ENCODE measurements at places on chromosomes 5 and 9.
A peak's percentile ranks its signal among the peaks of the same experiment; 100 is the strongest.

- DNase-seq, result peak; percentile 25
Observed at GRCh38 chr9:118829334-118829733, 539.9 kb downstream of the BRINP1 start.

- DNase-seq, result no peak
Observed at GRCh38 chr5:2496126-2496525, 255.4 kb downstream of the IRX2 start.

DNA sequence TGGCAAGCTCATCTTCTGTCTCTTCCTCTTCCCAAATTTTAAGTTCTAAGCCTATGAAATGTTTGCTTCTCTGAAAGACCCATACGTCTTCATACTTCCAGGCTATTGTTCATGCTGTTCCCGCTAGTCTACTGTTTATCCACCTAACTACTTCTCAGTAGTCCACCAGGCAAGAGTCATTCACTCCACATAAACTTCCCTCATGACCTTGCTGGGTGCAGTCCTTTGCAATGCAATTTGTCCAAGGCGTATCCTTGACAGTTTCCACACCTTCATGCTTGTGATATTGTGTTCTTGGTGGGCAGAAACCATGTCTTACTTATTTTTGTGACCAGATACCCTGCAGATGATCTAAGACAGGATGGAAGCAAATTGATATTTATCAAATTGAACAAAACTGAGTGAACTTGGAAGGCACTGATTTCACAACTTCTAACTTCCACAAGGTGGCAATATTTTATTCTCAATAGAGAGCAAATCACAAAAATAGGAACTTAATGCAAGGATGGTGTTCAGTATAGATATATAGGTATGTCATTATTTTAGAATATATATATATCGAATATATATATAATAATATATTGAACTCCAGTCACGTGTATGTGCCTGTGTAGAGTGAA, 30.3 kb downstream of the TYRP1 start:
- DNase-seq, result peak; percentile 28

DNA sequence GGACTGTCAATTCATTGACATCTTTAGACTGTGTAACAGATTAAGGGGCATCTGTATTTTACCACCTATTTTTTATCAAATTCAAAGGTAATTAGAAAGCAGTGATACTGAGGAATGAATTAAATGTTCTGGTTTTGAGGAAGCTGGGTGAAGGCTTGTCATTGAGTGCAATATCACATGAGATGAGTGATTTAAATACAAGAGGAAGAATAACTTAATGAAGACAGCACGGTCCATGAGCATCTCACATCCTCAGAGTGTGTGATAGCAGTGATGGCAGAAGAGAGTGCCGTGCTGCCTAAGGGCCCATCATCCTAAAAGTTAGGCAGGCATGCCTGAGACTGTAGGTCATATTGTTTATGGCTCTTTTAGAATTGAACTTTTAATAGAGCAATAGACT, 263.3 kb downstream of the MAST4 start:
- no peak for DNase-seq

DNA sequence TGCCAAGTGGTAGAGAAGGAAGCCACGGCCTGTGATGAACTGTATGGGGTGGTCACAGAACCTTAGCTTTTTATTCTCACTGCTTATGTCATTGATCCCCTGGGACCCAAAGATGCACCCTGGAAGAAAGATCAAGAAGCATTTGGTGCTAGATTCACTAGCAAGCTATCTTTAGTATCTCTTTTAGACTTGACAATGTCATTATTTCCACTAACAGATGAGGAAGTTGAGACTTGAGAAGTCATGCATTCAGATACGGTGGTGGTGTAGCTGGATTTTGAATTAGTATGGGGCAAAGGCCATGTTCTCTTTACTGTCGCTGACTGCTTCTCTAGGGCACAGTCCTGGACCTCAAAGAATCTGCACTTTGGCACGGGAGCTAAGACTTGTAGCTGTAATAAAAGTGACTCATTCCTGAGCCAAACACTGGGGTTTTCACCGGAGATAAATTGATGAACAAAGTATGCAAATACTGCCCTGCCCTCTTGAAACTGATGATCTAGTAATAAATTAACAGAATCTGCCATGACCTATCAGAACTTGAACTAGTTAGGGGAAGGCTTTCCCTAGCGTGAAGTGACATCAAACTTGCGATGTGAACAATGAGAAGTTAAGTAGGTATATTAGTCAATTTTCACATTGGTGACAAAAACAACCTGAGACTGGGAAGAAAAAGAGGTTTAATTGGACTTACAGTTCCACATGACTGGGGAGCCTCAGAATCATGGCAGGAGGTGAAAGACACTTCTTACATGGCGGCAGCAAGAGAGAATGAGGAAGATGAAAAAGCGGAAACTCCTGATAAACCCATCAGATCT, 5.4 kb downstream of the GDA start:
- DNase-seq, result no peak

- DNase-seq, result peak; percentile 11
Observed at GRCh38 chr9:70229579-70229978, 29.2 kb upstream of the SMC5 start.

Measured in NCI-H774 (cell line).